ENCODE measurements at places on chromosomes 7 and 10. TPM values are rescaled to one million over a fixed set of nuclear protein-coding genes. Genes with fewer than 3 reads are reported as not detected.

ADAMTS14 gene
- total RNA-seq, result not detected

TEX36 gene
- not detected for total RNA-seq

PDZD7 gene
- 0.51 TPM for total RNA-seq

ANKRD2 gene
- 0.26 TPM for total RNA-seq

DNA2 gene
- 8.9 TPM for total RNA-seq

NRAP gene
- total RNA-seq, result not detected

TMEM229A gene
- total RNA-seq, result not detected

SUGCT gene
- total RNA-seq, result 1.1 TPM

TAS2R5 gene
- total RNA-seq, result 0.26 TPM

TNS3 gene
- total RNA-seq, result 11.8 TPM

CFAP46 gene
- 0.76 TPM for total RNA-seq

CARD11 gene
- total RNA-seq, result 3.2 TPM

LRRN3 gene
- total RNA-seq, result 0.13 TPM

C10orf143 gene
- total RNA-seq, result 0.26 TPM

ZPBP gene
- not detected for total RNA-seq

PLXNA4 gene
- 15.4 TPM for total RNA-seq

CYP3A7 gene
- total RNA-seq, result not detected

PTN gene
- not detected for total RNA-seq

UCMA gene
- total RNA-seq, result not detected

AKR1C3 gene
- total RNA-seq, result 173 TPM

RARRES2 gene
- total RNA-seq, result 0.51 TPM

GAD2 gene
- total RNA-seq, result not detected

FLNC gene
- 130 TPM for total RNA-seq

NPY gene
- not detected for total RNA-seq
